Stimulated activated memory B cell treated with anti-CD40 and anti-IgM and Interleukin-4, amounts not matched to agents 10 μg/mL and 1 μg/mL and 100 μg/mL, for 72 hours (primary cell): ENCODE measurements at places on chromosomes 7 and 10.
A peak's percentile ranks its signal among the peaks of the same experiment; 100 is the strongest.

GRCh38 chr10:12510501-12510941, 161.2 kb downstream of the CAMK1D start:
- no peak for ATAC-seq

GRCh38 chr7:78967046-78967445, 486.4 kb downstream of the MAGI2 start:
- ATAC-seq: no peak

GRCh38 chr7:15821484-15822427, 135.3 kb upstream of the MEOX2 start:
- no peak for ATAC-seq

DNA sequence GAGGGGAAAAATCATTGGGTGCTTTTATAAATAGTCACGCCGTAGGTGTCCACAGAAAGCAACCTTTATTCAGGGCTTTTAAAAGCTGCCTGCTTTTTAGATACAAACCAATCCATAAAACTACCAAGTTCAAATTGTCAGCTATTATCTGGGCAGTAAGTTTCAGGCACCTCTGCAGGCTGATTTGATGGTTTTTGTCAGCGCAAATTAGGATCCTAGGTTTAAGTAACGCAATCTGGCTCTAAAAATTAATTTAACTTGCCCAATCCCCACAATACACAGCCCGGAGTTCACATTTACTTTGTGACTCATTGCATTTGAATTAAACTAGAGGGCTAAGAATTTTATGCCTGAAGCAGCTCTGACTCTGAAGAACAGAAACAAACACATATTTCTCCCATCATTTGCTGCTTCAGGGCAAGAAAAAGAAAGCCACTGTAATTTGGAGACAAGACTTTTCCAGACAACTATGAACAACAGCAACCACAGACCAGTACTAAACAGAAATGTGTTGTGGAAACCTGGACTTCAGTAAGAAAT, 43.3 kb downstream of the NRP1 start:
- no peak for ATAC-seq

GRCh38 chr7:117715784-117716445, 157.3 kb downstream of the CTTNBP2 start:
- no peak for ATAC-seq

GRCh38 chr7:69967689-69968450, 369.6 kb downstream of the AUTS2 start:
- no peak for ATAC-seq

DNA sequence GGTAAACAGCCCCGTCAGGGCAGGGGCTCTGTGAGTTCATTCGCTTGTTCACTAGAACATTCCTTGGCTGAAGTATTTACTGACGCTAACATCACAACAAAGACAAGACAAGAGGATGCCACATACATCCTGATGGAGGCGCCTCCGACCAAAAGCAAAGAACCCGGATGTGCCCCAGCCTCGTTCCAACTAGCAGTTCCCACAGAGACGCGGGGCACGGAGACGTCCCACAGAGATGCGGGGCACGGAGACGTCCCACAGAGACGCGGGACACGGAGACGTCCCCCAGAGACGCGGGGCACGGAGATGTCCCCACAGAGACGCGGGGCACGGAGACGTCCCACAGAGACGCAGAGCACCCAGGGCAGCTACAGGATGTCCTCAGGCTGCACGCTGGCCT, 35.4 kb upstream of the CFAP46 start:
- no peak for ATAC-seq

DNA sequence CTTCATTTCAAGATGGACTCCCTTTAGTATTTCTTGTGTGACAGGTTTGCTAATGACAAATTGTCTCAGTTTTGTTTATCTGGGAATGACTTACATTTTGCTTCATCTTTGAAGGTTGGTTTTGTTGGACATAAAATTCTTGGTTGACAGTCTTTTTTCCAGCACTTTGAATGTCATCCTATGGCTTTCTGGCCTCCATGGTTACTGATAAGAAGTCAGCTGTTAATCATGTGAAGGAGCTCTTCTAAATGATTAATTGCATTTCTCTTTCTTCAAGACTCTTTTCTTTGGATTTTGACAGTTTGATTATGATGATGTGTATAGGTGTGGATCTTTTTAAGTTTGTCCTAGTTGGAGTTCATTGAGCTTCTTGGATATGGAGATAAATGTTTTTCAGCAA, 26.9 kb upstream of the HHEX start:
- ATAC-seq: no peak

DNA sequence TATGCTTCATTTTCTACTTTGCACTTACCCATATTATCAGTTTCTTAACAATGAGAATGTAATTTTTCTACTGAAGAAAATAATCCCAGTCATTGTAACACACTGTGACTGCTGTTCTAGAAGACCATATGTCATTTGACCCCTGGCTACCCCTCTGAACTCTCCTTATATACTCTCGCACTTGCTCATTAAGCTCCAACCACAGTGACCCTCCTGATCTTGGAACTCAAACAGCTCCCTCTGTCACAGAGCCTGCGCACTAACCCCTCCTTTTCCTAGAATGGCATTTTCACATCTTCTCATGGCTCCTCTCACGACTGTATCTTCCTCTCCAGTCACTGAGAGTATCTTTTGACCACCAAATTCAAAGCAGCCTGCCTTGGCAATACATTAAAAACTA, 169.7 kb downstream of the CACNA2D1 start:
- no peak for ATAC-seq

- no peak for ATAC-seq
Observed at GRCh38 chr10:56905051-56905450, 544.0 kb upstream of the ZWINT start.

DNA sequence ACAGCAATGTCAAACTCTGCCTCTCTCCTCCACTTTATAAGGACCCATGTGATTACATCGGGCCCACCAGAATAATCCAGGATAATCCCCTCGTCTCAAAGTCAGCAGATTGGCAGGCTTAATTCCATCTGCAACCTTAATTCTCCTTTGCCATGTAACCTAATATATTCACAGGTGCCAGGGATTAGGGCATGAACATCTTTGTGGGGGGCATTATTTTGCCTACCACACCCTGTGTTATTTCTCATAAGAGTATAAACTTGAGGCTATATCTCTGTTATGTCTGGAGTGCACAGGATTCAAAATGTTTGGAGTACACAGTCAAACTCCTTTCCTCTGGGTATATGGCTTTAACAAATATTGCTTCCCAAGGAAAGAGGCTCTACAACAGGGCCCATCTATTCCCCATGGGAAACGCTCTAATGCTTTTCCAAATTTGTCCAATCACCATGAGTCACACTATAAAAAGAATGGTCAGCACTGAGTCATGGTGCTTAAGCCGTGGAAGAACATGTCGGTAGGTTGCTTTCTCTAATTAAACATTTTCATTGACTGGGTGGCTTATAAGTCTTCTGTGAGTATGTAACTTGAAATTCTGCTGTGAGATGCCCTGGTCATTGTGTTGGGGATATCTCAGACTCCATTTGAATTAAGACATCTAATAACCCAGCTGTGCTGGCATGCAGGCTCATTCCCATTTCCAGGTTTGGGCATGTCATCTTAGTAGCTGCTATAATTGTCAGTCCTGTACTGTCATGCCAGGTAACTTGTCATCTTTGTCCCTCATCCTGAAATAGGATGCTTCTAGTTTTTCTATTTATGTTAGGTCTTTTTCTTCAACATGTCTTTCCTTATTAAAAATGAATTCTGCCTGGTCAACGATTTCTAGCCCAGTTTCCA, 11.5 kb upstream of the AKR1B10 start:
- ATAC-seq: no peak

DNA sequence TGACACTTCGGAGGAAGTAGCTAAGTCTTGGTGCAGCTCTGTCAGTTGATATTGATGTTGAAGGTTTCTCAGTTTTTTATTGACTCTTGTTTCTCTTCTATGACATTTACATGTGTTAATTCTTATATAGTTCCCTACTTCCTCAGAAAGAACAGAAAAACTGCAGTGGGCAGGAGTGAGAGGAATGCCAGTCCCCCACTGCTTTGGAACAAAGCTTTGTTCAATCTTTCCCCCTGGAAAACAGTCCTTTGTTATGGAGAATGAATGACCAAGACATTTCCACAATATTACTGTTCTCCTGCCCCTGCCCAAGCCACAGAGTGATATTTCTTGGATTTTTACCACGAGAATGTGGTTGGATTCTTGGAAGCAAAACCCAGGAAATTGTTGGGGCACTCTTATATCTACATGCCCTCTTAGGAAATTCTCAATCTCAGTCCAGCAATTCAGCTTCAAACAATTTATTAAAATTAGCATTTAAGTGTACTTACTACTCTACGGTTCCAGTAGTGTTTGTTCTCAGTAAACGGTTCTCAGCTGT, 258.0 kb upstream of the KCND2 start:
- no peak for ATAC-seq

GRCh38 chr7:157683747-157684156, 346.9 kb downstream of the DNAJB6 start:
- ATAC-seq: no peak

GRCh38 chr10:115093286-115093775, at the start of gene ATRNL1:
Gene ATRNL1, plus strand, starts transcription at chr10:115093365. Its CDS starts 386 bp downstream, at chr10:115093751.
- ATAC-seq: peak; percentile 81

- ATAC-seq: no peak
Observed at GRCh38 chr7:63067897-63068585, 930.6 kb upstream of the ZNF722 start.

DNA sequence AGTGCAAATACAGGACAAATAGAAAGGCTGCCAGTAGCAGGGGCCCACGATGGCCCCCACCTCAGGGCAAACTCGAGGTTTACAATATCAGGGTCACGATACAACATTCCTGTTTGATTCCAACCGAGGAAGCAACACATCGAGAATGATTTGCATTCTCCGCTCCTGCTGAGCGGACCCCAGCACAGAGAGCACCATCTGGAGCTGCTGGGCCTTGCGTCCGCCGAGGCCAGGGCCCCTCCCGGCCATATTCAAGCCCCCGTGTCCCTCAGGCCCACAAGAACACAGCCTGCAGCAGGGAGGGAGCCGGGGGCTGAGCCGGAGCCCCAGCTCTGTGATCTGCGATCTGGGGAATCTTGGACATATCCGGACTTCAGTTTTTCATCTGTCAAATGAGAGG, 84.3 kb downstream of the PRKAG2 start:
- ATAC-seq: no peak

GRCh38 chr7:116423499-116423898, 76.0 kb upstream of the CAV2 start:
- no peak for ATAC-seq

- no peak for ATAC-seq
Observed at GRCh38 chr7:151689196-151689971, 169.7 kb upstream of the RHEB start.

- ATAC-seq: no peak
Observed at GRCh38 chr10:3400348-3400747, 227.8 kb upstream of the PITRM1 start.

- no peak for ATAC-seq
Observed at GRCh38 chr7:99024066-99024465, 119.8 kb downstream of the SMURF1 start.
